ENCODE measurements at places on chromosomes 6 and 20. TPM values are rescaled to one million over a fixed set of nuclear protein-coding genes. Genes with fewer than 3 reads are reported as not detected.
A peak's percentile ranks its signal among the peaks of the same experiment; 100 is the strongest.

LINC00237 gene
- total RNA-seq = not detected

GRCh38 chr20:15364781-15365180 is 1027.4 kb upstream of the FLRT3 start:
- no peak overlapping the region for H3K27ac ChIP-seq
- no peaks in the 10 kb centered on the region for H3K36me3 ChIP-seq
- no peak for DNase-seq
- H3K27me3 ChIP-seq = peaks cover 4% of the 10 kb centered on the region

BPI gene
- total RNA-seq = not detected

ZC3H12D gene
- total RNA-seq = 63.5 TPM

GRCh38 chr6:125810445-125810844 is 19.7 kb downstream of the NCOA7 start:
- H3K27me3 ChIP-seq = no peaks in the 10 kb centered on the region
- H3K36me3 ChIP-seq = peaks cover 24% of the 10 kb centered on the region
- peaks cover 83% of the 10 kb centered on the region for H3K4me1 ChIP-seq
- no peak overlapping the region for H3K27ac ChIP-seq
- DNase-seq = no peak

GRCh38 chr6:11890849-11891248 is 112.2 kb upstream of the ADTRP start:
- H3K4me1 ChIP-seq = no peaks in the 10 kb centered on the region
- peaks cover 10% of the 10 kb centered on the region for H3K36me3 ChIP-seq
- DNase-seq = no peak
- no peak overlapping the region for H3K27ac ChIP-seq

GRCh38 chr20:25233016-25233772 is 14.7 kb upstream of the PYGB start:
- H3K27me3 ChIP-seq = peaks cover 18% of the 10 kb centered on the region
- H3K4me3 ChIP-seq = no peak overlapping the region
- no peaks in the 10 kb centered on the region for H3K4me1 ChIP-seq
- peak overlapping the region; percentile 50 for H3K27ac ChIP-seq
- DNase-seq = no peak
- H3K36me3 ChIP-seq = no peaks in the 10 kb centered on the region

DNA sequence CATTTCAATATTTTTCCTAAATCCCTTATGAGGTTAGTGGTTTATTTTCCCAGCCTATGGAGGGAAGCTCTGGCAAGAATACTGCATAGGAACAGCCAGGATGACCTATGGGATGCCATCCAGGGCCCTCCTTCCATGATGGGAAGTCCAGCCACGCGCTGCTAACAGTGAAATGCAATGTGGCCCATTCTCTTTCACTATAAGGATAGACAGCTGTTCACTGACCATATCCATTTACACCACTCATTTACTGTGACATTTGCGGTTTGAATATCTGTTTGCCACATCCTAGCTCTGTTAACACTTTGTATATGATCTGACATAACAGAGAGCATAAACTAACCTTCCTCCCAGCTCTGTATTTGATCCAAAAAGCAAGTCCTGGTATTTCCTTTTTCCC is 471.7 kb downstream of the CBLN4 start:
- no peaks in the 10 kb centered on the region for H3K27me3 ChIP-seq
- no peak overlapping the region for H3K27ac ChIP-seq
- H3K36me3 ChIP-seq = no peaks in the 10 kb centered on the region
- no peak for DNase-seq
- no peaks in the 10 kb centered on the region for H3K4me1 ChIP-seq
- no peak overlapping the region for H3K4me3 ChIP-seq

ZSCAN23 gene
- total RNA-seq = 3.3 TPM

Data from naive thymus-derived CD8-positive, alpha-beta T cell (primary cell).